Activated T-helper 17 cell treated with anti-CD3 and anti-CD28 coated beads, Interleukin-2, amount 50 U/mL, for 72 hours (primary cell): ENCODE measurements at places on chromosomes 11 and 22. TPM values are rescaled to one million over a fixed set of nuclear protein-coding genes. Genes with fewer than 3 reads are reported as not detected.

Gene SLC17A6
- total RNA-seq, result not detected

Gene TP53I11
- total RNA-seq, result 3.8 TPM

Gene DEUP1
- total RNA-seq, result not detected

Gene CDC45
- 64.2 TPM for total RNA-seq

Gene SNX32
- 1.6 TPM for total RNA-seq
